Activated T-helper 1 cell treated with anti-CD3 and anti-CD28 coated beads, Interleukin-12 subunit alpha, Interleukin-12 subunit beta, Interleukin-2, Interleukin-4 antibody, amounts not matched to agents 30 ng/mL and 10 ng/mL and 1 ng/mL, durations not matched to agents 14 hours and 24 hours and 36 hours (primary cell): ENCODE measurements at places on chromosomes 7 and 10. TPM values are rescaled to one million over a fixed set of nuclear protein-coding genes. Genes with fewer than 3 reads are reported as not detected.

GRCh38 chr10:124632566-124632965 lies 111.6 kb downstream of the FAM53B start:
- H3K4me1 ChIP-seq: peaks cover 28% of the 10 kb centered on the region
- H3K4me3 ChIP-seq: no peak overlapping the region
- no peak for DNase-seq
- H3K27ac ChIP-seq: no peak overlapping the region

GRCh38 chr7:4939971-4940728 lies 18.8 kb downstream of the MMD2 start:
- no peak overlapping the region for H3K4me3 ChIP-seq
- no peak overlapping the region for H3K27ac ChIP-seq

Gene ANKRD2
- not detected in 2 replicates for total RNA-seq

Gene FHIP2A
- 25.0 and 29.0 TPM in 2 replicates for total RNA-seq

DNA sequence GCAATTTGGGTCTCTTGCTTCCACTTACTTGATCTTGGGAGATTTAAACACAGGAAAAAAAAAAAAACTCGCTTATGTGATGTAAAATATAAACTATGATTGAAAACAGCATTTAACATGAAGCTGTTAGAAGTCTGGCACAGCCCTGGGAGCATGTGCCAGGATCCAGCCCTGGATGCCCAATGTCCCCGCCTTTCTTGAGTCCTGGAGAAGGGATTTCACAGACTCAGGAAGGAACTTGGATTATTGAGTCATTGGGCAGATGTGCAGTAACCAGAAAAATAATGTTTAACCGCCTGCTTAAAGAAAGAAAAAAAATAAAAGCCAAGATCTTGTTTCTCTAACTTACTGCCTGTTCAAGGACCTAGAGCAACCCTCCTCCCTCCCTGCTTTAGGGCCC lies 3.7 kb upstream of the JCAD start:
- no peak overlapping the region for H3K27ac ChIP-seq
- H3K4me3 ChIP-seq: no peak overlapping the region
- H3K27me3 ChIP-seq: peaks cover 54% of the 10 kb centered on the region
- no peaks in the 10 kb centered on the region for H3K36me3 ChIP-seq
- peaks cover 6% of the 10 kb centered on the region for H3K4me1 ChIP-seq

Gene FAM25G
- total RNA-seq: not detected in 2 replicates

Gene SLC18A3
- not detected in 2 replicates for total RNA-seq

Gene RET
- 0.27 and 0.31 TPM in 2 replicates for total RNA-seq

Gene RBM33
- total RNA-seq: 75.2 and 78.9 TPM in 2 replicates

GRCh38 chr7:152076940-152077933 lies 51.8 kb downstream of the GALNT11 start:
- no peaks in the 10 kb centered on the region for H3K27me3 ChIP-seq
- no peaks in the 10 kb centered on the region for H3K36me3 ChIP-seq
- DNase-seq: no peak

DNA sequence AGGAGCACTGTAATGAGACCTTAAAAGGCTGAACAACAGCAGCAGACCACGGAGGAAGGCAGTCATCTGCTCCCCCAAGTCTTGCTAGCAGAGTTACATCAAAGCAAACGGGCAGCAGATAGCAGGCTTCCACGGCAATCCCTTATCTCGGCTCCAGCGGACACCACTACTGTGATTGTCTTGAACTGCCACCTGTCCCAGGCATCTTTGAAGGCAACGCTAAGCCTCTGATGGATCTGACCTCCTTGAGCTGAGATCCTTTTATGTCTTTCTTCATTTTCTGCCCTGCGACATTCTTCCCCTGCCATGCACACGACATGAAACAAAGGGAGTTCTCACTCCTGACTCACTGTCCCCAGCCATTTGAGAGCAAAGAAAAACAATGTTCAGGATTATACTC lies 111.7 kb downstream of the GLI3 start:
- no peak overlapping the region for H3K27ac ChIP-seq
- H3K27me3 ChIP-seq: no peaks in the 10 kb centered on the region
- H3K4me3 ChIP-seq: no peak overlapping the region
